ENCODE measurements at places on chromosomes 5 and 9.

- DNase-seq: no peak
These were observed 152.9 kb upstream of the ISL1 start for GRCh38 chr5:51230336-51230735.

- DNase-seq: no peak
These were observed 75.7 kb downstream of the PRDM9 start for GRCh38 chr5:23583081-23583480.

- no peak for DNase-seq
These were observed 12.1 kb upstream of the RIMOC1 start for GRCh38 chr5:41892031-41892430.

GRCh38 chr9:89375191-89375760 lies 57.0 kb downstream of the SECISBP2 start:
- DNase-seq: no peak

- no peak for DNase-seq
These were observed 11.0 kb downstream of the CDH10 start for GRCh38 chr5:24633715-24634325.

- DNase-seq: no peak
These were observed 74.0 kb upstream of the NEK6 start for GRCh38 chr9:124183772-124184171.

DNA sequence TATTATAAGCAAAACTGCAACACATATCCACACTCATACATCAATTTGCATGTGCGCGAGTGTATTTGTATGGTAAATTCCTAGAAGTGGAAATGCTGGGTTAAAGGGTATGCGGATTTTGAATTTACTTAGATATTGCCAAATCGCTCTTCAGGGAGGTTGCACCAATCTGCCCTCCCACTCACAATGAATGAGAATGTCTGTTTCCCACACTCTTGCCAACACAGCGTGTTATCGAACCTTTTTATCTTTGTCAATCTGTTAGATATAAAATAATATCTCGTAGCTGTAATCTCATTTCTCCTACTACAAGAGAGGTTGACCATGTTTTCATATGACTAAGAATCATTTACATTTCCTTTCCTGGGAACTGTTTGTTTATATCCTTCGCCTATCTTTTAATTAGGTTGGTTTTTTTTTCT lies 35.7 kb downstream of the LHX2 start:
- DNase-seq: no peak

GRCh38 chr9:86664603-86665002 lies 282.7 kb downstream of the GAS1 start:
- no peak for DNase-seq

- DNase-seq: no peak
These were observed 282.5 kb downstream of the ICE1 start for GRCh38 chr5:5705010-5705409.

- peak; percentile 10 for DNase-seq
These were observed 289.4 kb upstream of the DAB2 start for GRCh38 chr5:39714036-39714698.

- no peak for DNase-seq
These were observed 60.8 kb downstream of the PFDN1 start for GRCh38 chr5:140242099-140242498.

GRCh38 chr9:2138646-2139045 lies 123.5 kb downstream of the SMARCA2 start:
- no peak for DNase-seq

DNA sequence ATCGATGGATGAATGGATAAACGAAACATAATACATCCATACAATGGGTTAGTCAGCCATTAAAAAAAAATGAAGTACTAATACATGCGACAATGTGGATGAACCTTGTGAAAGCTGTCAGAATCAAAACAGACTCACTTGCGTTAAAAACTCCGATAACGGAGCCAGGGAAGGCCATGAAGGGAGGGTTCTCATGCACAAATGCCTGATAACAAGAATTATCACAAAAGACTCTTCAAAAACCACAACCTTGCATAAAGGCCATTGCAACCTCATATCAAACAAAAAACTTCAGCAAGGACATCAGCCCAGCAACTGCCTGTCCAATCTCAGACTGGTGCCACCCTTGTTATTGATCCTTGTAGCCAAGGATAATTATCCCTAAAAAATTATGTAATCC lies 13.7 kb downstream of the ERMP1 start:
- no peak for DNase-seq

GRCh38 chr5:115100319-115100955 lies 69.3 kb downstream of the TRIM36 start:
- no peak for DNase-seq

DNA sequence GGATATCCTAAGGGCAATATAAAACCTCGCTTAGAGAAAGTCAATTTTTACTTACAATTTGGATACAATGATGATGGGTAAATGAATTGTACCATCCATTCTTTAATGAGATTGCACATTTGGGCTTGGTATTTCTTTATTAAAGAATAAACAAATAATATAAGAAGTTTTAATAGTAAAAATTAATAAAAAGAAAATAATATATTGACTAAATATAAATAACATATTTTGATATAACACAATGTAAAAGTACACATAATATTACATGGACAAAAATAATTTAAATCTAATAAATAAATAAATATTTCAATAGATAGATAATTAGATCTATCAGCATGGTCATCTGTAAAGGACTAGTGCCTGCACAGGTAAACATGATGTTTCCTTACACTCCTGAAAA lies 944 bp downstream of the IFNA21 start:
- DNase-seq: no peak

DNA sequence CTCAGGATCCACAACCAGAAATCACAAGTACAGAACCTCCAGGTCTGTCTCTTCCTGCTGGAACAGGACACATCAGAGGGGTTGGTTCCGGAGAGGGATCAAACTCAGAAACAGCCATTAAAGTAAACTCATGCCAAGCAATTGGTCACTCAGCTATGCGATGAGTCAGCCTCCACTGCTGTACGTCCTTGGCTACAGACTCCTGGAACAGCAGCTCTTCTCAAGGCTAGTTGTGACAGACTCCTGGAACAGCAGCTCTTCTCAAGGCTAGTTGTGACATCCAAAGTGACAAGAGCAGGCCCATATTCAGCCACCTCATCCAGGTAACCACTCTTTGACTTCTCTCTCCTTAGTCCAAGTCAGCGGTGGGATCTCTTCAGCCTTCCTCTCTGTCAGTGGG lies at the start of gene SPINK13:
TSS of gene SPINK13 (plus strand) at position 229 of the 400 bp plus-strand sequence. CDS start 1,279 bp downstream, outside the sequence.
- DNase-seq: no peak

- DNase-seq: no peak
These were observed 25.9 kb downstream of the MAT2B start for GRCh38 chr5:163531272-163531671.

DNA sequence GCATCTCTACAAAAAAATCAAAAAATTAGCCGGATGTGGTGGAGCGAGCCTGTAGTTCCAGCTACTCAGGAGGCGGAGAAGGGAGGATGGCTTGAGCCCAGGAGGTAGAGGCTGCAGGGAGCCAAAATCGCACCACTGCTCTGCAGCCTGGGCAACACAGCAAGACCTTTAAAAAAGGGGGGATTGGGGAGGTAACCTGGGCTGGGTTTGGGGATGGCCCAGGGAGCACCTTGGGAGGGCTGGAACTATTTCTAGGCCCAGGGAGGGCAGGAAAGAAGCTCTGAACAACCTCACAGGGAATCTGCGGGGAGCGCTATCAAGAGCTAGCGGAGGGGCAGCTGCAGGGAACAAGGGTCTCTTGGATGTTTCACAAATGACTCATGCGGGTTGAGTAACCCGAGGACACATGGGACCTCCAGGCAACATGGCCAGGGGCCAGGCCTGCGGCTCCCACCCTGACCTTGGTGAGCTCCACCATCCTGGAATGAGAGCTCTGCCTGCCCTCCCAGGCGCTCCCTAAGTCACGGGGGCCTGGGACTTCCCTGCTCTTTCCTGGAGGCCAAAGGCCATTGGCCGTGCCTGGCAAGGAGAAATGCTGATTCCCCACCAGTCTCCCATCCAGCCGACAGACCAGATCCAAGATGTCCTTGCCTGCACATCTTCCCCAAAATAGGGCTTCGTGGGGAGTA lies 23.4 kb downstream of the SARDH start:
- DNase-seq: no peak

- DNase-seq: no peak
These were observed 3.5 kb upstream of the TMED9 start for GRCh38 chr5:177588413-177588909.

DNA sequence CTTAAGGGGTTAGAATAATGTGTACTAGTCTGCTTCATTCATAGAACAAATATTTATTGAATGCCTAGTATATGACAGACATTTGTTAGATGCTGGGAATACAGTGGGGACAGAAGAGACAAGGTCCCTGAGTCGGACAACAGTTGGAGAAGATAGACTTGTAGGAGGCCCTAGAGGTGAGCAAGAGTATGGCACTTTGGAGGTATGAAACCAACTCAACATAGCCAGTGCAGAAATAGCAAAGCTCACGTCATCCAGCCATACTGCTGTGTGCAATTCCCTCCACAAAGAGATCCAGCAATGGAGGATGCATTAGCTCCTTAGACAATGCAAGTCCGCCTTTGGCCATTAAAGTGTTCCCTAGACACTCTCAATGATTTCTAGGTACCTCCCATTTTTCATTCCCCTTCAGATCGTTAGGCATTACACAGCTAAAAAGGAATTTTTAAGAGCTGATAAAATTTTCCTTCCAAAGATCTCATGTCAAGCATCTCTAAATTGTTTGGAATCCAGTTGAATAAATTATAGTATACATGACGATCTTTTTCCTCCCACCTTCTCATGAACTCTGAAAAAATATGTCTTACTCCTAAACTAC lies 1949.6 kb upstream of the WWC1 start:
- no peak for DNase-seq

- no peak for DNase-seq
These were observed 32.1 kb downstream of the PCA3 start for GRCh38 chr9:76796296-76796695.

GRCh38 chr9:123392802-123393201 lies 36.8 kb downstream of the CRB2 start:
- DNase-seq: no peak

- DNase-seq: no peak
These were observed 65.4 kb downstream of the MED27 start for GRCh38 chr9:132014218-132014805.

GRCh38 chr9:71858812-71859211 lies 52.2 kb downstream of the ABHD17B start:
- no peak for DNase-seq

DNA sequence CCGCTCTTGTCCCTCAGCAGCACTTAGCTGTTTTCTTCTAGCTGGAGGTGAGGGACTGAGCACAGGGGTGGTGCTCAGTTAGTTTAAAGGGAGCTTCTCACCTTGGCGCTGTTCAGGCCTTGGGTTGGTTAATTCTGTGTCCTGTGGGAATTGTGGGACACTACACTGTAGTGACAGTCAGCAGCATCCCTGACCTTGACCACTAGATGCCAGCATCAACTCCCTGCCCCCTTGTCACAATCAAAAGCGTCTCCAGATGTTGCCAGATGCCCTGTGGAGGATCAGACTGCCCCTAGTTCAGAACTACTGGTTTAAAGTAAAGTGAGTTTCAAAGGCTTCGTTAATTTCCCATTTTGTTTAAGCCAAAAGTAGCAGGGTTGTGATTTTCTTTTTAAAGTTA lies 65.5 kb upstream of the DMRT3 start:
- no peak for DNase-seq

DNA sequence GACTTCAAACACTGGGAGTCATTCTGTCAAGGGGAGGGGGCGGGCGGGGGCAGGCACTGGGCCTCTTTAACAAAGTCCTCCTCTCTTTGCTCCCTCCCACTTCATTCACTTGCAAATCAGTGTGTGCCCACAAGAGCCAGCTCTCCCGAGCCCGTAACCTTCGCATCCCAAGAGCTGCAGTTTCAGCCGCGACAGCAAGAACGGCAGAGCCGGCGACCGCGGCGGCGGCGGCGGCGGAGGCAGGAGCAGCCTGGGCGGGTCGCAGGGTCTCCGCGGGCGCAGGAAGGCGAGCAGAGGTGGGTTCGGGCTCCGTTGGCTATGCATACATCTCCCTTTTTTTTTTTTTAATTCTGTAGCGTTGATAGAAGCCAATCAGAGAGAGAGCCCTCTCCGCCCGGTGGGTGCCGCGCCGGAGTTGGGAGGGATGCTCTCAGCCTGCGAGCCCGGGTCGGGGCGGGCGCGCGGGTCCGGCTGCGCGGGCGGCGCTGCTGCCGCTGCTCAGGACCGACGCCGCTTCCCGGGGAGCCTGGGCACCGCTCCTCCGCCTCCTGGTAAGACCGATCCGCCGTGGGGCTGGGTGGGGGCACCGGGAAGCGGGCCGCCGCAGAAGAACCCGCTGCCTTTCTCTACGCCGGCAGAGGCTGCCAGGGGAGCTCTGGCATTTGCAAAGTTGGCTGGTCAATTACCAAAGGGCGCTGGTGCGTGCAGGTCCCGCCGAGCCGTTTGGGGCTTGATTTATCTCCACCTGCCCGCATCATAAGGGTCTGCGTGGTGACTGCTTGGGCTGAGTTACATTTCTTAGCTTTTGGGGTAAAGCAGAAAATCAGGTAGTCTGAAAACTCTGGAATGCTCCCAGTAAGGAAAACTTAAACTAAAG lies at the start of gene CDH6:
TSS of gene CDH6 (plus strand) at position 96 of the 877 bp plus-strand sequence. CDS start 73,788 bp downstream, outside the sequence.
- no peak for DNase-seq

- no peak for DNase-seq
These were observed 853.3 kb downstream of the TLE1 start for GRCh38 chr9:80836013-80836412.

GRCh38 chr5:109753279-109753678 lies 63.6 kb downstream of the MAN2A1 start:
- no peak for DNase-seq

DNA sequence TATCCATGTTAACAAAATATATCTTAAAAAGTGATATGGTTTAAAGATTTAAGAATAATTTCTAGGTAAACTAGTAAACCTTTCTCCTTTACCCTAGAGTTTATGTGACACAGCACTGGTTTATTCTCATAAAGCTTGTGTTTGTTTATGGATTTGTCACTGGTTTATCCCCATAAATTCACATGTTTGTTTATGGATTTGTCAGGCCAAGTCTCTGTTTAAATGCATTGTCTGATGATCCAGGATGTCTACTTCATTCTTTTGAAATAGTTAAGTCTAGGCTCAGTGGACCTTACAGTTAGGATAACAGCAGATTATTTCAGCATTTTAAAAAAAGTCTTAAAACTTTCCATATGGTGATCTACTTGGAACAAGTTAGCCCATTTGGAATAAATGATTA lies 334.0 kb downstream of the ARRDC3 start:
- no peak for DNase-seq

DNA sequence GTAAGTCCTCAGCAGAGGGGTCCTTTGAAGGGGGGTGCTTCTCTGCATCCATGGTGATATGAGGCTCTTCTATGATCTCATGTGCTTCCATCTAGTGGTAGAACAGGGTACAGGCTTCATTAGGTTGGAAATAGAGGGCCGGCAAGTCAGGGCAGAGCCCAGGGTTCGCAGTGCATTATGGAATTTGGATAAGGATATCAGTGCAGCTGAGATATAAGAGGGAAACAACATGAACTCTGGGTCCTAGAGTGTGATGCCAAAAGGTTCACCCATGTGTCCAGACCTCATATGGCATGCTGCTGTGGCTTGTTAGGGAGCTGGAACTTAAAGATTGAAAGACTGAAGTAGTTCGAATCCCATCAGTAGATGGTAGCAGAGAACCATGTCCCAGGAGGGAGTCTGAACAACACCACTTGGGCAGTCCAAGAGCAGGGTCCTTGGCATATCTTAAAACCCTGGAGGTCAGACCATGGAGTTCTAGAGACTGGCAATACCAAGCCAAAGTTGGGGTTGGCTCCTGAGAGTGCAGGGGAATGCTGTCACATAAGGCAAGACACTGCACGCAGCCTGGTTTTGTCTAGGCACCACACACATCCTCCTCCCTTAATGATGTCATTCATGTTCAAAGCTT lies 2.3 kb downstream of the FAM221B start:
- no peak for DNase-seq

- no peak for DNase-seq
These were observed 977 bp upstream of the PRDM12 start for GRCh38 chr9:130663258-130663976.
